OCI-M1 (cell line): ENCODE measurements at places on chromosomes 4 and X.

GRCh38 chr4:77125961-77126360 lies 31.0 kb upstream of the CCNG2 start:
- DNase-seq: no peak

GRCh38 chrX:93594780-93595179 lies 78.6 kb downstream of the NAP1L3 start:
- no peak for DNase-seq

- DNase-seq: no peak
Measured at GRCh38 chrX:39736216-39737211, 361.2 kb downstream of the BCOR start.

DNA sequence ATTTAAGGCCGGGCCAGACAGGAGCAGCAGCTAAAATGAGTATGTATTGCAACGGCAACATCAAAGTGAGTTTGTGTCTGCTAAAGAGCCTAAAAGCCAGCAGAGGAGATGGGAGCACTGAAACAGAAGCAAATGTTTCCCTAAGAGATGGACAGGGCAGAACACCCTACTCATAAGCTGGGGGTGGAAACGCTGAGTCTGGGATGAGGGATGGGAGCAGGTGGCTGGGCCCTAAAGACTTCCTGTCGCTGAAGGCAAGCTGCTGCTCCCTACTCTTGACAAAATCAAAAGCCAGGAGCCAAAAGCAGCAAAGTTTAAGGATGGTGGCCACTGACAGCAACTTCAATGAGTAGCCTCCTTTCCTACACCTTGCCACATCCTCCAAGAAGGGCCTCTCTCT lies 40.6 kb upstream of the NAP1L5 start:
- no peak for DNase-seq

GRCh38 chrX:39162322-39162735 lies 361.1 kb downstream of the MID1IP1 start:
- no peak for DNase-seq

- DNase-seq: no peak
Measured at GRCh38 chrX:63613531-63614028, 171.4 kb downstream of the ARHGEF9 start.

- DNase-seq: peak; percentile 95
Measured at GRCh38 chr4:77092975-77093374, 17.2 kb upstream of the CCNI start.
